ENCODE measurements at places on chromosomes 5 and 9.
A peak's percentile ranks its signal among the peaks of the same experiment; 100 is the strongest.

DNA sequence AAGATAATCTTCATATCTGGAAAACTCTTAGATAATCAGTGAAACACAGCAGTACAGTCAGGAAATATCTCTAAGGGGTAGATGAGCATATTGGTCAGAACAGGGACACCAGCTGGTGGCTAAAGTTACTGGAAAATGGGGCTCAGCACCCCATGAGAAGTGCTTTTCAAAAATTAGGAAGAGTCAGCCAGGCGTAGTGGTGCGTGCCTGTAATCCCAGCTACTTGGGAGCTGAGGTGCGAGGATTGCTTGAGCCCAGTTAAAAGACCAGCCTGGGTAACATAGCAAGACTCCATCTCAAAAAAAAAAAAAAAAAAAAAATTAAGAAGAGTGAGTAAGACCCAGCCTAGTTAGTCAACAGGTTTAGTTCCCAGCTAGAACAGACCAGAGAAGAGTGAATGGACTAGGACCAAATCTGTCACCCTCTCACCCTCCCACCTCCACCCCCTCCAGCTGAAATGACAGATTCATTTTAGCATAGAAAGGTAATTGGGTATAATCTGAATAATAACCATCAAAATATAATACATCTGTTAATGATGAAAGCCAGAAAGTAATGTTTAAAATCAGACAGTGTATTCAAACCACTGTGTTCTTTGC, 120.9 kb downstream of the CDC42SE2 start:
- peak; percentile 35 for DNase-seq

DNA sequence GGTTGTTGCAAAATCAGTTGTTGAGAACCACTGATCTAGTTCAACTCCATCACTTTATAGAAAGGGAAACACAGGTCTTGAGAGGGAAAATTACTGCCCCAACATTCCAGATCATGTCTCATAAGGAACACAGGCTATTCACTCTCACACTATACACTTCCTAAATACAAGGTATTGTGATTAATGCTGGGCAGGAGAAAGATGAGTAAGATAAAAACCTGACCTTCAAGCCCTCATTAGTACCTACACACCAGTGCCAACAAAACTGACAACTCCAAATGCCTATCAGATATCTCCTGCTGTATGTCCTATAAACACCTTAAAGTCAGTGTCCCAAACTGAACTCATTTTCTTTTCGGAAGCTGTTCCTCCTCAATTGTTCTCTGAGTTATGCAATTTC, 8.2 kb downstream of the GNE start:
- DNase-seq = no peak

DNA sequence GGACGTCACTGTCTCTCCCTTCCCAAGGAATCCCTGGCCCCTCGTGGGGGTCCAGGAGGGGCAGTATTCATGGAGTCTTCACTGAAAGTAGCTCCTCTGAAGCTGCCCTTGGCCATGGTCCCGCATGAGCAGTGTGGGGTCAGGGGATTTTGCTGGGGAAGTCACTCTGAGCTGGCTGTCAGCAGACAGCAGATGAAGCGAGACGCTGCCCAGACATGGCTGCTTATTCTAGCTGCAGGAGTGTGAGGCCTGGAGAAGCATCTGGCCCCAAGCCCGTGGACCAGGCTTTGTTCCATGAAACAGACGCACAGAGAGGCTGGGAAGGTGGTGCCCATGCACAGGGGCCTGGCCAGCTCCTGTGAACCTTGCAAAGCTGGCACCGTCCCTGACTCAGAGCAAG, 21.5 kb upstream of the ASS1 start:
- DNase-seq = no peak

- no peak for DNase-seq
Observed at GRCh38 chr9:128113526-128114325, 13.8 kb downstream of the PTGES2 start.

GRCh38 chr5:67038817-67039603, 157.6 kb downstream of the CD180 start:
- DNase-seq = no peak
